Fibroblast of mammary gland (primary cell): ENCODE measurements at places on chromosomes 7 and 10.

DNA sequence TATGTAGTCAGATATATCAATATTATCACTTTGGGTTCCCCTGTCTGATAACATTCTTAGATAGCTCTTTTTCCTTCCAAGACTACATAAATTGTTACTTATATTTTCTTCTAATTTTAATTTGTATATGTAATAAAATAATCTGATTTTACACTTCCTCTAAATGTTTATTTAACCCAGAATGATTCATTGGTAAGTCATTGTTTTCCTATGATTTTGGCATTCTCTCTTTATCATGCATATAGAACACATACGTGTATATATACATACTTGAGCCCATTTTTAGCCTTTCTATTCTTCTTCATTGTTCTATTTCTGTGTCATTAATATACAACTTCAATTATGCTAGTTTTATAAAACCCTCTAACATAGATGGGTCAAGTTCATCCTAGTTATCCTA is 16.6 kb downstream of the SFTPD start:
- DNase-seq = no peak

- DNase-seq = peak; percentile 95
Observed at GRCh38 chr10:106559442-106559841, 605.1 kb downstream of the SORCS1 start.

GRCh38 chr7:48170506-48170905 is 752 bp upstream of the ABCA13 start:
- DNase-seq = no peak

DNA sequence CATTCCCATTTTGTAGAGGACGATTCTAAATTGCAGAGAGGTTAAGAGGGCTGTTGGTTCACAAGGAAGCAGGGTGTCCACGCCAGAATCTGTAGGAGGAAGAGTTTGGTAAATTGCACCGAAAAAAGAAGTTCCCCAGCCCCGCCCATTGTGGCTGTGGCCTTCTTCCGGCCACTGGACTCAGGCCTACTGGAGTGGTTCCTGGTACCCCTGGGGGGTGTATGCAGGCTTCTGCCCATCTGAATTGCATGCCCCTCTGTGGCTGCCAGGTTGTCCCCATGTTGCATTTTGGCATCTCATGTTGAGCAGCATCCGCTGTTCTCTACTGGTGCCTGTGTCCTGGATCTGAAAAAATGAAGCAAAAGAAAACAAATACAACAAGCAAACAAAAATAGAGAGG is 234.2 kb downstream of the WDR11 start:
- no peak for DNase-seq

GRCh38 chr7:138892006-138892630 is 89.1 kb downstream of the KIAA1549 start:
- DNase-seq = no peak
